ENCODE measurements at places on chromosomes 13 and 19. TPM values are rescaled to one million over a fixed set of nuclear protein-coding genes. Genes with fewer than 3 reads are reported as not detected.
A peak's percentile ranks its signal among the peaks of the same experiment; 100 is the strongest.

The TMEM91 gene
- 2.5 TPM for total RNA-seq

The PRTN3 gene
- total RNA-seq: not detected

The N4BP2L2 gene
- 44.4 TPM for total RNA-seq

The CBLC gene
- not detected for total RNA-seq

The HTR2A gene
- not detected for total RNA-seq

The PPFIA3 gene
- 3.6 TPM for total RNA-seq

The S1PR4 gene
- total RNA-seq: not detected

The KIR3DL2 gene
- total RNA-seq: not detected

The KCNC3 gene
- not detected for total RNA-seq

DNA sequence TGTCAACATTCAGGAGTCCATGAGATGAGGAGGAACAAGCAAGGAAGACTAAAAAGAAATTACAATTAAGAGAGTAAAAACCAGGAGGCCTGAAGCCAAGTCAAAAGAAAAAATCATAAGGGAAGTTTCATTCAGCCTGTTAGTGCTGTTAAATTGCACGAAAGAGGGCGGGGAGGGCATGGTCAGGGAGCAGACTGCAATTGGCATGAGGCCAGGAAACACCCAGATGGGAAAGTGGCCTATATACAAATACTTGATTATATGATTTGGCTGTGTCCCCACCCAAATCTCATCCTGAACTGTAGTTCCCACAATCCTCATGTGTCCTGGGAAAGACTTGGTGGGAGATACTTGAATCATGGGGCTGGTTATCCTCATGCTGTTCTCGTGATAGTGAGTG lies 43.9 kb downstream of the TNFSF13B start:
- DNase-seq: no peak

- DNase-seq: no peak
Observed at GRCh38 chr13:112969692-112970338, 801 bp downstream of the MCF2L start.

DNA sequence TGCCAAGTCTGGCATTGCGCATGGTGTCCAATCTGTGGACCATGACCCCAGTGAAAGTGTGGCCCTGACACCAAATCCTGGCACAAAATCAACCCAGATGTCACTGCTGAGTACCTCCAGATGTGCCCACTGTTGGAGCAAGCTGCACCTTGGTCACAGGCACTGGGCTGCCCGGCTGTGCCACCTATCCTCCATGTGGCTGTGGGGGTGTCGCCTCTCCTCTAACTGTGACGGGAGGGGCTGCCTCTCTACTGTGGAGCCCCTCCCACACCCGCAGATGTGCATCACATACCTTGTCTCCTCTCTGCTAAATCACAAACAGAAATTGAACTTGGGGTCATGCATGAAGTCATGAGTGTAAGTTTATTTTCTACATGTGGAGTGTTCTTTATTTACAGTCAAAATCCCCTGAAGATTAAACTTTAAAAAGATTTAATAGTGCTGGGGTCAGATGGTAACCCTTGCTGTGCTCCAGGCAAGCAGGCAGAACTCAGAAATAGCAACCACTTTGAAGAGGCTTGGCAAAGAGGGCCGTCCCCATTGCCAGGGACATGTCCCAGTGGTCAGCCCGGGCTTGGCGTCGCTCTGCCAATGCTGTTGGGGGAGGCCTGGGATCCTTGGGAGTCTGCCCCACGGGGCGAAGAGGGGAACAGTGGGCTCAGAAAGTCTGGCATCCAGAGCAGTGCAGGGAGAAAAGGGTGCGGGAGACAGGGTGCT lies 46.4 kb upstream of the ZNF536 start:
- no peak for DNase-seq

GRCh38 chr13:97069050-97069815 lies 75.0 kb upstream of the OXGR1 start:
- DNase-seq: no peak

GRCh38 chr13:25707726-25708125 lies 336.0 kb downstream of the ATP8A2 start:
- no peak for DNase-seq

GRCh38 chr13:99829161-99829560 lies 142.4 kb downstream of the ZIC5 start:
- DNase-seq: no peak

DNA sequence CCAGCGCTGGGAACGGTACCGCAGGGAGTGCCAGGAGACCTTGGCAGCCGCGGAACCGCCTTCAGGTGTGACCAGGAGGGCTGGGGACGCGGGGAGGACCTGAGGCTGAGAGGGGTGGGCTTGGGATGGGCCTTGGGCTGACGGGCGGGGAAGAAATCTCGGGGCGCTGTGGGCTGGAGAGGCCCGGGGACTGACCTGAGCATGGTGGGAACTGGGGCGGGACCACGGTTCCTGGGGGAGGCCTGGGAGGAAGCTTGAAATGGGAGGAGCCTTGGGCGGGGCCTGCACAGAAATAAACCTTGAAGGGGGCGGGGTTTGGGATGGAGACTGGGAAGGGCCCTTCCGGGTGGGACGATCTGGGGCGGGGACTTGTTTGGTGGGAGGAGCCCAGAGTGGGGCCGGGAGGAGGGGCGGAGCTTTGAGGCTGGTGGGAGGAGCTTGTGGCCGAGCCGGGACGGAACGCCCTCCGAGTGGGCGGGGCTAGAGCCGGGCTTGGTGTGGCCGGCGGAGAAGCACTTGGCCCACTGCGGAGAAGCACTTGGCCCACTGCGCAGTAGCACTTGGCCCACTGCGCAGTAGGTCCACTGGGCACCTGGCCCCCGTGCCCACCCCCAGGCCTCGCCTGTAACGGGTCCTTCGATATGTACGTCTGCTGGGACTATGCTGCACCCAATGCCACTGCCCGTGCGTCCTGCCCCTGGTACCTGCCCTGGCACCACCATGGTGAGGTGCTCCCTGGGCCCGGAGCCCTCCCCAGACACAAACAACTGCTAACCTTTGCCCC lies 2.8 kb downstream of the GIPR start:
- peak; percentile 72 for DNase-seq

DNA sequence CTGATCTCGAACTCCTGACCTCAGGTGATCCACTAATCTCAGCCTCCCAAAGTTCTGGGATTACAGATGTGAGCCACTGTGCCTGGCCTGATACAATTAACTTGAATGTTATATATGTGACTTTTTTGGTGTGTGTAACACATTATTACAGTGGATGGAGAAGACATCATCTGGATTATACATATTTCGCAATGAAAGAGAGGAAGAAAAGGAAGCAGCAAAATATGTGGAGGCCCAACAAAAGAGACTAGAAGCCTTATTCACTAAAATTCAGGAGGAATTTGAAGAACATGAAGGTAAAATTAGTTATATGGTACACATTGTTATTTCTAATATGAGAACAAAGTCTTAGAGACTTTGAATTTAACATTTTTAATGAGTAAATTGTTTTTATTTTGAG lies 55.5 kb downstream of the BRCA2 start:
- no peak for DNase-seq

DNA sequence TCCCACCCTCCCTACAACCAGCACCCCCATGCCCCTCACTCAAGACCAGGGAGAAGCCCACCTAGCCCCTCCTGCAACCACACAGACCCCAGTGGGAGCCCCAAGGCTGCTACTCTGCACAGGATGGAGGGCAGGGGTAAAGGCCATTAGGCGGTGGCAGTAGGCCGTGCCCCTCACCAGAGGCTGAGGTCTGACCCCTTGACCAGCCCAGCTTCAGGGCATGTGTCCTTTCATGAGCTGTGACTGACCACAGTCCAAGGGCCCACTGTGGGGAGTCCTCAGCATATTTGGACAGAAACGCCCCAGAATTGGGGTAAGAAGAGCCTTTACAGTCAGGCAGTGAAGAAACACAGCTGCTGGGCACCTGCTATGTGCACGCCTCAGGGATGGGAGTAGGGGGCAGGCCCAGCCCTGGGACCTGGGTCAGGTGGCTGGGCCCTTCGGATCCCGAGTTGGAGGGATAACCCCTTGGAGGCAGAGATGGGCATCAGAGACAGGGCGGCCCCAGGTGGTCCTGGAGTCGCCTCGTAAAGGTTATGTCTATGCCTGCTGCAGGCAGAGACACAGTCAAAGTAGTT lies 1.7 kb upstream of the RPS5 start:
- DNase-seq: no peak

GRCh38 chr19:16139752-16140151 lies 3.7 kb upstream of the HSH2D start:
- no peak for DNase-seq

- DNase-seq: no peak
Observed at GRCh38 chr13:42168496-42168895, 103.5 kb upstream of the AKAP11 start.

- no peak for DNase-seq
Observed at GRCh38 chr13:66888698-66889097, 341.4 kb downstream of the PCDH9 start.

DNA sequence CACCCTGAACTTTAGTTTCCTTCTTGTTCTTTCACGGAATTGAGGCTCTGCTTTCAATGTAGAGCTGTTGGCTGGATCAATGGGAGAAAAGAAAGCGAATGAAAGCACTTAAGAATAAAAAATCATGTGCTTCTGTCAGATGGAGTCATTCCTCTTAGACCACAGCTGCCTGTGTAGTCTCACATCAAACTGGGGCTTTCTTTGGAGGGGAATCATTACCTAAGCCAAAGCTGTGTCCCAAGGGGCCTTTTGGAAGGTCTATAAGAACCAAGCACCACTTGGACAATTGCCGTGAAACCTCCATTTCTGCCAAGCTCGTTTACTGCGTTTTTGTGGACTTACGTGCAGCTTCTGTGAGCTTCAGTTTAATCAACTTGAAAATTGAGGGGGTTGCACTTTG lies 44.2 kb upstream of the RNF113B start:
- DNase-seq: no peak

GRCh38 chr13:110228936-110229904 lies 77.7 kb downstream of the COL4A1 start:
- DNase-seq: peak; percentile 72

DNA sequence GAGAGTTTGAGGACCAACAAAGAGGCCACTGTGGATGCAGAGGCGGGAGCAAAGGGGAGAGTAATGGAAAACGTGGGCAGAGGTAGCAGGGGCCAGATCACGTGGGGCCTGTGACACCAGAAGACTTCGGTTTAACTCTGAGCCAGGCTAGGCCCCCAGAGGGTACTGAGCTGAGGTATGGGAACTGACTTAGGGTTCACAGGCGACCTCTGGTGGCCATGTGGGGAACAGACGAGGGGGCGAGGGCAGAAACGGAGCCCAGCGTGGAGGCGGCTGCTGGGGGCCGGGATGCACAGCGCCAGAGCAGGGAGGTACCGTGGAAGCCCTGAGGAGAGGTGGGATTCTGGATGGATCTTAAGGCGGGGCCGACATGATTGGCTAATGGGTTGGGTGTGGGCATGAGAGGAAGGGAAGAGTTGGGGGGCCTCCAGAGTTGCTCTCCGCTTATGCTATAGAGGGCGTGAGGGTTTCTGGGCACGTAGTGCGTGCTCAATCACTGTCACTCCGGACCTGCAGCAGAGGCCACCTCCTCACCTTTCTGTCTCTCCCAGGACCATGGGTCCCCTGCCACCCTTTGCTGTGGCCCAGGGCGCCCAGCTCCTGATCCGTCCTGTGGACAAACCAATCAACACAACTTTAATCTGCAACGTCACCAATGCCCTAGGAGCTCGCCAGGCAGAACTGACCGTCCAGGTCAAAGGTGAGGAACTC lies 13.7 kb downstream of the PVR start:
- peak; percentile 63 for DNase-seq

- no peak for DNase-seq
Observed at GRCh38 chr13:37925878-37926473, 56.4 kb upstream of the TRPC4 start.

- no peak for DNase-seq
Observed at GRCh38 chr19:34888091-34888490, 38.6 kb upstream of the ZNF30 start.

GRCh38 chr13:28609926-28610325 lies 49.0 kb upstream of the POMP start:
- peak; percentile 60 for DNase-seq

- DNase-seq: no peak
Observed at GRCh38 chr19:7602240-7602934, 6.7 kb downstream of the CAMSAP3 start.

- DNase-seq: no peak
Observed at GRCh38 chr19:35596366-35596999, 10.5 kb downstream of the PMIS2 start.

- DNase-seq: no peak
Observed at GRCh38 chr13:42484386-42484785, 89.6 kb upstream of the TNFSF11 start.

GRCh38 chr19:35013041-35013819 lies 13.1 kb downstream of the GRAMD1A start:
- peak; percentile 60 for DNase-seq
